ENCODE measurements at places on chromosomes 11 and 22.

GRCh38 chr11:73977856-73978519 lies 4.7 kb downstream of the UCP2 start:
- no peak for DNase-seq

GRCh38 chr11:121551463-121551862 lies 98.7 kb upstream of the SORL1-AS1 start:
- no peak for DNase-seq

DNA sequence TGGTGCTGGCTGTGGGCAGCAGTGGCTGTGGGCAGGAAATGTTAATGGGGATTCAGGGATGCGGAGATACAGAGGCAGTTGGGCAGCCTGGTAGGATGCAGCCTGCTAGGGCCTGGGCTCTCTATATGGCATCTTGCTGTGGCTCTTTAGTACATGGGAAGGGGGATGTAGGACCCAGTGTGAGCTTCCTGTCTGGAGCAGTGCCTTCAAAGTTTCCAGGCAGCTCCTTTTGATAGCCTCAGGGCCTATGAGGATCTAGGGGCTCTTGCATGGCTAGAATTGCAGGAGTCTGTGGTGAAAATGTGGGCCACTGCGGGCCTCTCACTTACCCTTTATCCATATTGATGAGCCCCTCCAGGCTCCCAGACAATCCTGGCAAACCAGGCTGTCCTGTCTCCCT lies 213.2 kb upstream of the SNX19 start:
- peak; percentile 85 for DNase-seq

GRCh38 chr22:37623075-37624016 lies 14.7 kb downstream of the GGA1 start:
- DNase-seq, result no peak

- DNase-seq, result no peak
Observed at GRCh38 chr22:36922105-36922608, 8.7 kb downstream of the CSF2RB start.

DNA sequence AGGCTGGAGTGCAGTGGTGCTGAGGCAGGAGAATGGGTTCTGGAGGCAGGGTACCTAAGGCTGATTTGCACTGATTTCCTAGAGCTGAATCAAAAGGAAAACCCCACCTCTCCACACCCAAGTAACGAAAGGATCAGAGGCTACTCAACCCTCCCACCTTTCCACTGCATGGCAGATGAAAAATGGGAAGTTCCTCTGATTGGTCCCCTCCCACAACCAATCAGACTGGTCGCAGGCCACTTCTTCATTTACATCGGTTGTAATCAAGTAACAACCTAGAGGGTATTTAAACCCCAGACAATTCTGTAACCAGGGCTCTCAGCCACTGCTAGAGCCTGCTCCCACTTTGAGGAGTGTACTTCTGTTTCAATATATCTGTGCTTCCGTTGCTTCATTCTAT lies 18.6 kb upstream of the PARVB start:
- no peak for DNase-seq

GRCh38 chr11:18723991-18724390 lies 2.0 kb downstream of the IGSF22 start:
- DNase-seq, result peak; percentile 37

GRCh38 chr11:107665018-107665417 lies 46.8 kb downstream of the SLN start:
- peak; percentile 92 for DNase-seq

Data from NCI-H526 treated with DMSO at 0.1 percent for 48 hours (cell line).